ENCODE measurements at places on chromosomes 12 and 14.

- DNase-seq: no peak
Observed at GRCh38 chr14:70934084-70934483, 26.8 kb downstream of the PCNX1 start.

GRCh38 chr12:99281277-99281676 is 366.3 kb upstream of the GARIN6 start:
- DNase-seq: no peak

GRCh38 chr14:35471803-35472202 is 62.2 kb upstream of the INSM2 start:
- no peak for DNase-seq

DNA sequence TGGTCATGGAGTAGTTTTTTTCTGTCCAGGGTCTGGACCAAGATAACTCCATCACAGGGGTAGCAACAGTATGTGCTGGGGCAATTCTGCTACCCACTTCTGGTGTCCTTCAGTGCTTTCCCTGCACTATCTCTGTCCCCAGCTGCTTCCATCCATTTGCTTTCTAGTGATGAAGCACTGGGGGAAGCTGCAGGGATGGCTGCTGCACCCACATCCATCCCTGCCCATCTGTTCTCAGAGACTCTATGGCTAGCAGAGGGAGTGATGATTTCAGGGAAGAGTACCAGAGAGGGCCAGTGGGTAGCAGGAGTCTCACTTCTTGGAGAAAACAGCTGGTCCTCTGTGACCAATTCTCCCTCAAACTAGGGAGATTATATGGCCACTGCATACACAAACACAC is 44.1 kb downstream of the ETV6 start:
- no peak for DNase-seq

DNA sequence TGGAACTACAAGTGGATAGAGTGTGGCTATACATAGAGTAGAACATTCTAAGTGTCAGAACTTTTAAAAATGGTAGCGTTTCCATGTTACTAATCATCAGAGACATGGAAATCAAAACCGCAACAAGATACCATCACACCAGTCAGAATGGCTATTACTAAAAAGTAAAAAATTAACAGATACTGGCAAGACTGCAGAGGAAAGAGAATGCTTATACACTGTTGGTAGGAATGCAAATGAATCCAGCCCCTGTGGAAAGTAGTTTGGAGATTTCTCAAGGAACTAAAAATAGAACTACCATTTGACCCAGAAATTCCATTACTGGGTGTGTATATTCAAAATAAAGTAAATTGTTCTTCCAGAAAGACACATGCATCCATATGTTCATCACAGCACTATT is 518.6 kb downstream of the NELL2 start:
- DNase-seq: no peak

DNA sequence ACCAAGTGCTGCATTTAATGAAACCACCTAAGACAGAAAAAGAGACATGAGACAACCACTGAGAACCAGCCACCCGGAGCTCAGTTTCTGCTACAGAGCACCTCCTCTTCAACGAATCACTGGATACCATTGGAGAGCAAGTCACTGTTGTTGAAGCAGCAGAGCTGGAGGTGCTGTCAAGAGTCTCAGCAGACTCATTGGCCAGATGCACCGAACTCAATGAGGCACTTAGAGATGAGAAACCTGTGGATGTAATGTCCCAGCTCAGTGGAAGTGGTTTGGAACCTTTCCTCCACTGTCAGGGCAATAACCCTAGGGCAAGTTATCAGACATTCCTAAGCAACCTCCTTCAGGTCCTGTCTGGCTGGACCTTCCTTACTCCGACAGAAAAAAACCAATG is 13.1 kb downstream of the NPC2 start:
- DNase-seq: no peak

DNA sequence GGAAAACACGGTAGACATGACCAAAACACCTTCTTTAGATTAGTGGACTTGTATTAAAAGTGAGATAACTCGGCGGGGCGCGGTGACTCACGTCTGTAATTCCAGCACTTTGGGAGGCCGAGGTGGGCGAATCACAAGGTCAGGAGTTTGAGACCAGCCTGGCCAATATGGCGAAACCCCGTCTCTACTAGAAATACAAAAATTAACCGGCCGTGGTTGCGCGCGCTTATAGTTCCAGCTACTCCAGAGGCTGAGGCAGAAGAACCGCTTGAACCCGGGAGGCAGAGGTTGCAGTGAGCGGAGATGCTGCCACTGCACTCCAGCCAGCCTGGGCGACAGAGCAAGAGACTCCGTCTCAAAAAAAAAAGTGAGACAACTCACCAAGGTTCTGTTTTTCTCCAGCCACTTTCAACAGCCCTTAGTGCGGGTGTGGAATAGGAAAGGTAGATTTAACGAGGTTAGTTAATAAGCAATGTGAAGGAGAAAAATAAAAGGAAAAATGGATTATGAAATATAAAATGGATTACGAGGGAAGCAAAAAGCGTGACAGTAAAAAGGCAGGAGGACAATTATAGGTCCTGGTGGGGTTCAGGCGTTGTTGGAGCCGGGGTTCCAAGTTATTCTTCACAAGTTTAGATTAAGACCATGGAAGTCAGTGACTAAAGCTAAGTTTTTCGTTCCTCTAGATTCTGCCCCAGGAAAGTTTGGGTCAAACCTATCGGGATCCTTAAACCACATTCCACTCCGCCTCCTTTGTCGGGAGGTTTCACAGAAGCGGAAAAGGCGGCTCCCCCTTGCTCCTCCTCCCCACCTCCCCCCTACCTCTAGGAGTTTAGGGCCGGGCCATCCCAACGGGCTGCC is 534 bp downstream of the PPP2R3C start:
- DNase-seq: no peak

DNA sequence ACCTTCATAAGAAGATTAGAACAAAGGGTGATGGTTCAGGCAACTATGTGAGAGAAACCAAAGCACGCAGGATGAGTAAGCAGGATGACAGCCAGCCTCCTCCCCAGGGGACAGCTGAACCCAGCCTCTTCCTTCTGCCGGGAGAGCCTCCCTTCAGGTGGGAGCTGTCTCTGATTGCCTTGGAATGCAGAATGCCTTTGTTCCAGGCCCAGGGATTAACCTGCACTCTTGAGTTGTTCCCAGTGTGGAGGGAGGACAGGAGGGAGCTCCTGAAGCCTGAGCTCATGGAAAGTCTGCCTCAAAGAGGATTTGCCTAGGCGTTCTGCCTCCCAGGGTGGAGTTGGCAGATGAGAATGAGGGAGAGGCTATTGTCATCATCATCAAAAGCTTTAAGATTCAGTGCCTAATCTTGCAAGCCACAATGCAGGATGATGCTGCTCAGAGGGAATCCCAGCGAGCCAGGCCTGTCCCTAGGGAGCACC is 3.6 kb upstream of the KRT6A start:
- no peak for DNase-seq

DNA sequence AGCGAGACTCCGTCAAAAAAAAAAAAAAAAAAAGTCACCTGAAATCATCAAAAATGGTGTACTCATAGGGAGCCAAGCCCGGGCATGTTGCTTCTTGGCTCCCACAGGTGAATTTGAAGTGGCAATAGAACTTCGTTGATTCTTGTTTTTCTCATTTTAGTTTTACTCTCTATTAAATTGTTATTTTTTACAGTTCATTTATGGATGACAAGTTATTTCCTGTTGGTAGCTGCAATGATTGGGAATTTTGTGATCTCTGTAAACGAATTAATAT is 1.3 kb downstream of the TM7SF3 start:
- no peak for DNase-seq

GRCh38 chr12:102652645-102653313 is 172.4 kb upstream of the IGF1 start:
- no peak for DNase-seq

DNA sequence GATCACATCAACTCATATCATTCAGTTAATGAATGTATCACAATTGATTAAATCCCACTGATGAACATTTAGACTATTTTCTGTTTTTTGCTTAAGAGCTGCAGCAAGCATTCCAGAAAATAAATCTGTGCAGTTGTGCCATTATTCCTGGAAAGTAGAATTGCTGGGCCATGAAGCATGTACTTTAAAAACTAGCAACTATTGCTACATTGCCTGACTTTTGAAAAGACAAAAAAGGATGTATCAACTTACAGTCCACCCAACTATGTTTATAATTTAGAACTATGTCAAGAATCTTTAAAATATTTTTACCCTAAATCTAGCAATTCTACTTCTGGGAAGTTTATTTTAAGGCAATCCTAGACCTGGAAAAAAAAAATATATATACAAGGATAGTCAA is 33.4 kb upstream of the ERGIC2 start:
- DNase-seq: no peak

- no peak for DNase-seq
Observed at GRCh38 chr12:92977326-92977725, 48.2 kb upstream of the EEA1 start.

DNA sequence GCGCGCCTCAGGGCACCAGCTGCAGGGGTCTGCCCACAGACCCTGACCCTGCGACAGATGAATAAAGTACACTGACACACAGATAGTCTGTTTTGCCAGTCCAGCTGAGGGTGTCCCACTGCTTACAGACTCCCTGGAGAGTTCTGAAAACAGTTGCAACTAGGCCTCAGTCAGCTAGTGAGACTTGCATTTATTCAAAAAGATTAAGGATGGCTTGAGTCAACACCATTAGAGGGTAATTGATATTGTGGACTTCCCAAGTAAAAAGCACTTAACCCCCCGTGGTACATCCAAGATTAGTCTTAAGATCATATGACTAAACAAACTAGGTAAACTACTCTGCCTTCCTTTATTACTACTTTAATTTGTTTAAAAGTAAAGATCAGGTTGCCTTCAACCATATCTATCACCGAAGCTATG is 11.1 kb upstream of the PSEN1 start:
- DNase-seq: no peak

GRCh38 chr14:94573475-94574277 is 7.5 kb upstream of the SERPINA5 start:
- no peak for DNase-seq

- no peak for DNase-seq
Observed at GRCh38 chr12:90909069-90909770, 45.8 kb downstream of the CCER1 start.
